Subcutaneous preadipocyte (primary cell): ENCODE measurements at places on chromosomes 6 and 20. TPM values are rescaled to one million over a fixed set of nuclear protein-coding genes. Genes with fewer than 3 reads are reported as not detected.

The PCIF1 gene
- total RNA-seq, result 10.7 and 11.3 TPM in 2 replicates

The NNAT gene
- total RNA-seq, result 0.39 TPM in 1 of 2 replicates, not detected in the other

The PLN gene
- not detected in 2 replicates for total RNA-seq

The ARFGEF3 gene
- under 0.01 and 0.20 TPM in 2 replicates for total RNA-seq

The MYL9 gene
- 11.3 and 23.1 TPM in 2 replicates for total RNA-seq
